ENCODE measurements at places on chromosomes 7 and 10. TPM values are rescaled to one million over a fixed set of nuclear protein-coding genes. Genes with fewer than 3 reads are reported as not detected.

Gene TSPAN12
- total RNA-seq = not detected

DNA sequence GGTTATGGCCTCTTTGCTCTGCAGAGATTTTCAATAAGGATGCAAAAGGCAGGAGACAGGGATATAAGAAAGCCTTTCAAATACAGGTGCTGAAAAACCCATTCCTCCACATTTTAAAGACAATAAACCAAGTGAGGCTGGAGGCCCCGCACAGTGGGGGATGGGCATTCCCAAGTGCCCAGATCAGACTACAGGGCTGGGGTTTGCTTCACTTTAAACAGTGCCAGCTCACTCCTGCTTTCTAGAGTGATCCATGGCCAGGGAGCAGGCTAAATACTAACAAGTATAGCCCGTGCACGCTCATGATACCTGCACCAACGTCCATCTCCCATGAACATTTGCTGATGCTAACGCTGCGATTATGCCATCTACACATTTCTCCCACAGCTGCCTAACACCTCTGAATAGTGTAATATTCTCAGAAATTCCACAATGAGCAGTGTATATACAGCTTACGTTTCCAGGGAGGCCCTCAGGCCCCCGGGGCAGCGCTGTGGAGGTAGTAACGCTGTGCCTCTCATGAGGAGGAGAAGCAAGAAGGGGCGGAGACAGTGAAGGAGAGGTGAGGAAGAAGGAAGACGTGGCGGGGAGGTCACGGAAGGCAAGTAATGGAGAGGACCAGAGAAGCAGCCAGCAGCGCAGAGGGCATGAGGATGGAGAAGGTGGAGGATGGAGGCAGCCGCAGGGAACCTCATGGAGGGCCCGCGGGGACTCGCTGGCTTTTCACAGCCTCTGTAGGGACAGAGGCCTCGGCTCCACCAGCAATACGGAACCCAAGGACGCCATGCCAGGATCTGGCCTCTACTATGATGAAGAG lies 141.7 kb downstream of the USP6NL start:
- H3K4me3 ChIP-seq = no peak overlapping the region
- H3K36me3 ChIP-seq = no peaks in the 10 kb centered on the region
- DNase-seq = no peak
- no peak overlapping the region for H3K27ac ChIP-seq
- no peaks in the 10 kb centered on the region for H3K27me3 ChIP-seq

GRCh38 chr7:131040467-131040932 lies 287.2 kb upstream of the MKLN1 start:
- no peak overlapping the region for H3K4me3 ChIP-seq
- peaks cover 7% of the 10 kb centered on the region for H3K36me3 ChIP-seq
- H3K4me1 ChIP-seq = peaks cover 27% of the 10 kb centered on the region
- H3K27ac ChIP-seq = no peak overlapping the region

GRCh38 chr7:83486536-83486935 lies 162.4 kb downstream of the SEMA3E start:
- no peaks in the 10 kb centered on the region for H3K4me1 ChIP-seq
- H3K36me3 ChIP-seq = no peaks in the 10 kb centered on the region
- no peak for DNase-seq
- H3K27me3 ChIP-seq = no peaks in the 10 kb centered on the region

Gene IFIT1
- total RNA-seq = 31.8 TPM
